A673 (cell line): ENCODE measurements at places on chromosomes 12 and 14. TPM values are rescaled to one million over a fixed set of nuclear protein-coding genes. Genes with fewer than 3 reads are reported as not detected.

DNA sequence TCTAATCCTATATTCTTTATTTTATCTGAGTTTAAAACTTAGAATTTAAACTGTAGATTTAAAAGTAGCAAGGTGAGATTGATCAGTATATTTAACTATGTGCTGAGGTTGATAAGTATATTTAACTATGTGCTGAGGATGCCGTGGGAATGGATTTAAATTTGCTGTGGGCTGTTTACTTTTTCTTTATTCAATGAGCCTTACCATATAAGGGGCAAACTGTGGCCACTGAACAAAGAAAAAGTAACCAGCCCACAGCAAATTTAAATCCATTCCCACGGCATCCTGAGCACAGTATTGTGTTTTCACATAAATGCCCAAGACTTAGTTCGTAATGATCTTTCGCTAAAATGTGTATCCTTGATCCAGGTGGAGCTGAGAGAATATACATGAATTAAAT, 43.1 kb downstream of the PROX2 start:
- no peak overlapping the region for H3K4me3 ChIP-seq
- H3K27ac ChIP-seq = no peak overlapping the region
- H3K27me3 ChIP-seq = no peaks in the 10 kb centered on the region
- no peak for DNase-seq
- H3K36me3 ChIP-seq = peaks cover 38% of the 10 kb centered on the region

DNA sequence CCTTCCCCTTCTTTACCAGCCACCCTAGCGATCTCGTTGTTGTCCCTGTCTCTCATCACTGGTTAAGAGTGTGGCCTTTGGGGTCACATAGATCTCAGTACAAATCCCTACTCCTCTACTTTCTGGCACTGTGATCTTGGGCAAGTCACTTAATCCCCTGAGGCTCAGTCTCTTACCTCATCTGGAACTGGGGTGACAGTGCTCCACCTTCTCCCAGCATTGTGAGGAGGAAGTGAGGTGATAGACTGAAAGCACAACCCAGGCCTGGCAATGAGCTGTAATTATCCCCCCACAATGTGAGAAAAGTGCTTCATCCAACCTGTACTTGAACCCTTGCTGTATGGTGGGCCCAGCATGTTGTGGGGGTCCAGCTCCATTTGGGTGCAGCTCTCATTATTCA, 48.0 kb downstream of the IRAK3 start:
- H3K27me3 ChIP-seq = no peaks in the 10 kb centered on the region
- H3K36me3 ChIP-seq = no peaks in the 10 kb centered on the region
- DNase-seq = no peak
- no peak overlapping the region for H3K27ac ChIP-seq

The CYP27B1 gene
- 4.5 and 4.7 TPM in 2 replicates for total RNA-seq

The DYNC1H1 gene
- total RNA-seq = 794 and 833 TPM in 2 replicates

- H3K36me3 ChIP-seq = no peaks in the 10 kb centered on the region
- H3K27ac ChIP-seq = no peak overlapping the region
- no peak for DNase-seq
- H3K4me1 ChIP-seq = no peaks in the 10 kb centered on the region
- no peaks in the 10 kb centered on the region for H3K27me3 ChIP-seq
- no peak overlapping the region for H3K4me3 ChIP-seq
Observed at GRCh38 chr12:42575717-42576116, 13.8 kb downstream of the PRICKLE1 start.

DNA sequence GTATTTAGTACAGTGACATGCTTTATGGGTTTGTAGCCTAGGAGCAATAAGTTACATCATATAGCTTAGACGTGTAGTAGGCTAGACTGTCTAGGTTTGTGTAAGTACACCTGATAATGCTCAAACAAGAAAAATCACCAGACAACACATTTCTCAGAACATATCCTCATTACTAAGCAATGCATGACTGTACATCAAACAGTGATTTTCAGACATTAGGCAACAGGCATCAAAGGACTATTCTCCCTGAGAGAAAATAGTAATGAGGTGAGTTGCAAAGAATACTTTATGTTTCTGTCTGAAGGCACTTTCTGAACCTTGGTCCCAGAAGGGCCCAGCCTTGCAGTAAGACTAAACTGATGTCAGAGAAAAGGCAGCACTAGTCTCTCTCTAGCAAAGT, 48.4 kb upstream of the SYT10 start:
- no peaks in the 10 kb centered on the region for H3K36me3 ChIP-seq
- H3K27me3 ChIP-seq = no peaks in the 10 kb centered on the region
- H3K27ac ChIP-seq = no peak overlapping the region
- H3K4me3 ChIP-seq = no peak overlapping the region
- no peak for DNase-seq

DNA sequence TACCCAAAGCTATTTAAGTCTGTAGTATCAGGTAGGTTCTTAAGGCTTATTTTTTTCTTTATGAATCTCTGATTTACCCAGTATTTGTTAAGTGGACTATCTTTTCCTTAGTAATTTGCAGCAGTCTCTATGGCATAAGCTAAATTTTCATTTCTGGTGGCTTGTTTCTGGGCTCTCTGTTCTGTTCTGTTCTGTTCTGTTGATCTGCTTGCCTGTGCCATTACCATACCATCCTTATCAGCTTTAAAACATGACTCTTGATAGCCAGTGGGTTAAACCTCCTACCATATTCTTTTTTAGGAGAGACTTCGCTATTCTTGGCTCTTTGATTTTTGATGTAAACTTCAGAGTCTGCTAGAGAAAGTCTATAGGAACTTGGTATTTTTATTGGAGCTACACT, 46.8 kb downstream of the PCNX1 start:
- H3K4me1 ChIP-seq = peaks cover 14% of the 10 kb centered on the region
- H3K36me3 ChIP-seq = peaks cover 29% of the 10 kb centered on the region
- H3K27ac ChIP-seq = no peak overlapping the region
- DNase-seq = no peak
- no peak overlapping the region for H3K4me3 ChIP-seq

The GZMH gene
- total RNA-seq = not detected in 2 replicates

- no peak overlapping the region for H3K4me3 ChIP-seq
- H3K4me1 ChIP-seq = no peaks in the 10 kb centered on the region
- no peak overlapping the region for H3K27ac ChIP-seq
- H3K36me3 ChIP-seq = no peaks in the 10 kb centered on the region
- DNase-seq = no peak
Observed at GRCh38 chr14:75470238-75470797, 42.5 kb downstream of the JDP2 start.

DNA sequence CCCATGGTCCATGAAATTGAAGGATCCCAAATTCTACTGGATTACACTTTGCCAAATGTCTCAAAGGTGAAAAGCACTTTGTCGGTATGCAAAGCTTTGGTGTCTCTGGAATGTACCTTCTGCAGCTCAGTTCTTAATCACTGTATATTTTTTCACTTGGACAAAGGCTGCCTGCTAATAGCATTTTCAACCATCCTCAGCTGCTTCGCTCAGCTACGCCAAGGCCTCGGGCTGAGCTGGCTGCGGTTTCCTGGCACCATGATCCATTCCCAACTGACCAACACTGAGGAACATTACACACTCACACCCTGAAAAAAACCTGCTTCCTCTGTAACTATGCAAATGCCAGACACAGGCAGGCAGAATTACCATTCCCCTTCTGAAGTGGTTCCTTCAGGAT, 335.2 kb downstream of the DPF3 start:
- no peak overlapping the region for H3K27ac ChIP-seq
- peaks cover 4% of the 10 kb centered on the region for H3K27me3 ChIP-seq
- no peak for DNase-seq
- no peak overlapping the region for H3K4me3 ChIP-seq
- no peaks in the 10 kb centered on the region for H3K4me1 ChIP-seq
- H3K36me3 ChIP-seq = no peaks in the 10 kb centered on the region

DNA sequence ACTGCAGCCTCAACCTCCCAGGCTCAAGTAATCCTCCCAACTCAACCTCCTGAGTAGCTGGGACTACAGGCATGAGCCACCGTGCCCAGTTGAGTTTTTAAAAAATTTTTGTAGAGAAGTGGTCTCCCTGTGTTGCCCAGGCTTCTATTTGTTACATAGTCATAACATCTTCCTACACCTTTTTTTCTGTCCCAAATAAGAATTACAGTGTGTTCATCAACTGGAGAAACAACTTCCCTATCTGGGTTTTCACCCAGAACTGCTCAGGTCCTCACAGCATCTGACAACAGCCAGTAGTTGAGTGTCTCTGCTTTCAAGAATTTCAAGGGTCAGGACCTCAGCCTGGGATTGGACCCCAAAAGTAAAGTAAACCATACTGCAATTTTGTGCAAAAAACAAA, 235.2 kb upstream of the AMIGO2 start:
- H3K27me3 ChIP-seq = no peaks in the 10 kb centered on the region
- H3K36me3 ChIP-seq = no peaks in the 10 kb centered on the region
- H3K4me3 ChIP-seq = no peak overlapping the region
- no peak overlapping the region for H3K27ac ChIP-seq
- peaks cover 7% of the 10 kb centered on the region for H3K4me1 ChIP-seq
- no peak for DNase-seq

DNA sequence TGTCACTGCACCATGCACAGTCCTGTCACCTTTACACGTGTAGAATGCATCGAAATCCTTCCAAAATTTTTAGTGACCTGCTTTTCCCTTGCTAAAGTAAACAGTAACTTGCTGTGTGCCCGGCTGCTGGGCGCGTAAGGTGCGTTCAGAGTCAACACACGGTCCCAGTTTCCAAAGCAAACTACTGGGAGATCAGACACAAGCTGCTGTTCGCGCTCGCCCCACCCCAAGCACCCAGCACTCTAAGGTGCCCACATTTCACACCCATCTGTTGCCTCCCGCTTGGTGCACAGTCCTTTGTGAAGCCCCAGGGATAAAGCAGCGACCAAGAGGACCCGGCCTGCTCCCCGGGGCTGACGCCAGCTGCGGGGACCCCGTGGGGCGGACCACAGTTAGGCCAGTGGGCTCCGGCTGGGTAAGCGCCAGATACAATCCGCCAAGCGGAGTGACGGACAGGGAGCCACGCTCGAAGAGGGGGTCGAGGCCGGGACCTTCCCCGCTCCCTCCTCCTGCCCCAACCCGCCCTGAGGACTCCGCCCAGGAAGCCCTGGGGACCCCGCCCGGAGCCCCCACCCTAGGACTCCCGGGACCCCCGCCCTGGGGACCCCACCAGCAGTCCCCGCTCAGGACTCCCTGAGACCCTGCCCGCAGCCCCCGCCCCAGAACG, 633 bp downstream of the STX2 start:
- H3K36me3 ChIP-seq = no peaks in the 10 kb centered on the region
- peaks cover 18% of the 10 kb centered on the region for H3K4me1 ChIP-seq
- peak; percentile 18 for DNase-seq
- H3K27ac ChIP-seq = peak overlapping the region; percentile 73
- H3K4me3 ChIP-seq = peak overlapping the region; percentile 79
- no peaks in the 10 kb centered on the region for H3K27me3 ChIP-seq

The SLC25A47 gene
- not detected in 2 replicates for total RNA-seq

DNA sequence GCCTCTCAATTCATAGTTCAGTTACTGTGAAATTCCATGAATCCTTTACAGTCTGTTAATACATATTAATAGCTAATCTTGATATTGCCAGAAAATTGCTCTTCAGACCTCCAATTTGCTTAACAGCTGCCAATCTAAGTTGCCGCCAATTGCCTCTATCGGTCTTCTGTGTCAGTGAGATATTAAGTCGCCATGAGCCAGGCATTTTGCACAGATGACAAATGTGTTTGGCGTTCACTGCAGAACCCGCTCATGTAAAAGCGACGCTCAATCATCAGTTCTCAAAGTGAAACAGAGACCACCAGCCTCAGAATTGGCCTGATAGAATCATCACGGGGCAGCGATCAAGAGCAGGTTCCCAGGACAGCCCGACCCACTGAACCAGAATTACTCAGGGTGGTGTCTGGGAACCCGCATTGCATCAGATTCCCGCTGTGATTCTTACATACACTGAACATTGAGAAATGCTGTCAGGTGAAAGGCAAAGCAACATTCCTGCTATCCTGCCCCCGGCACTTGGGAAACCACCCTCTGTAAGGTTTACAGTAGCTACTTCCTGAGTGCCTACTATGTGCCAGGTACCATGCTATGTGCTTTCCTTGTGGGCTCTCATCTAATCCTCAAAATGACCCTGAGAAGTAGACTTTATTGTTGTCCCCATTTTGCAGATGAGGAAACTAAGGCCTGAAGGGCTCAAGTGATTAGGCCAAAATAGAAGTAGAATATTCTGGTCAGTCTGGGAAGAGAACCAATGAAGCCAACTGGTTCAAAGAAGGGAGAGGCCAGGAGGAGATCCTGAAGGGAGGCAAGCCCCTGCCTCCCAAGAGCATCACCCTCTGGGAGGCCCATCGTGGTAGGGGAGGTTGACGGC, 216.4 kb downstream of the SLC41A2 start:
- no peaks in the 10 kb centered on the region for H3K27me3 ChIP-seq
- no peaks in the 10 kb centered on the region for H3K36me3 ChIP-seq
- no peak overlapping the region for H3K27ac ChIP-seq
- H3K4me3 ChIP-seq = no peak overlapping the region
- H3K4me1 ChIP-seq = no peaks in the 10 kb centered on the region

GRCh38 chr12:29610473-29611170, 113.1 kb upstream of the OVCH1 start:
- H3K27ac ChIP-seq = no peak overlapping the region
- no peaks in the 10 kb centered on the region for H3K36me3 ChIP-seq
- H3K4me1 ChIP-seq = peaks cover 8% of the 10 kb centered on the region
- peaks cover 17% of the 10 kb centered on the region for H3K27me3 ChIP-seq
- no peak overlapping the region for H3K4me3 ChIP-seq

- no peaks in the 10 kb centered on the region for H3K27me3 ChIP-seq
- no peak overlapping the region for H3K27ac ChIP-seq
- no peaks in the 10 kb centered on the region for H3K36me3 ChIP-seq
- no peak overlapping the region for H3K4me3 ChIP-seq
Observed at GRCh38 chr14:60273956-60274355, 24.9 kb downstream of the PPM1A start.

DNA sequence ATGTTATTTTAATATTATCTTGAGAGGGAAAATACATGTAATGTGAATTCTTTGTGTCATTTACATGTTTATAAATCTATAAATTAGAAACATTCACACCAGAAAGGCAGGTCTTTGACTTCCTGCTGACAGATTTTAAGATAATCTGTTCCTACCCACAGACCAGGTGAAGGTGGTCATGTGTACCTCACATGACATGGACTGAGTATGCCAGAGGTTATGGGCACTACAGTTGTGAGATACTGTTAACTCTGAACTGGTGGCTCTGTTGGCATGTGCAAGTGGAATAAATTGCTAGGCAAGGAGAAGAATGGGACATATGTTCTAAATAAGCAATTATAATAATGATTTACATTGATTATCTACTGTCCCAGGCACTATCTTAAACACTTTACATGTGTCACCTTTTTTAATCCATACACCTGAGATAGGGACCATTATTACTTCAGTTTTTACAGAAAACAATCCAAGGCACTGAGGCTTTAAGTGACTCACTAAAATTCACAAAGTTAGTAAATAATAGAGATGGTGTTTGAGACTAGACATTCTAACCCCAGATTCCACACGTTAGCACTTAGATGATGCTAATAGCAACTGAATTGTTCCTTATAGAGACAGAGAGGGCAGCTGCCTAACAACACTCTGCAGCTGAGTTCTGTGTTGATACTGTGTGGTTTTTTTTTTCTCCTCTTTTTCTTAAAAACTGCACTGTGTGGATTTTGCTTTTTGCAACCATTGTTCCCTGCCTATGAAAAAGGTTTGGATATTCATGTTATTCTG, 23.8 kb downstream of the SLC16A7 start:
- H3K4me1 ChIP-seq = no peaks in the 10 kb centered on the region
- H3K27ac ChIP-seq = no peak overlapping the region
- no peak for DNase-seq
- H3K36me3 ChIP-seq = no peaks in the 10 kb centered on the region
- H3K4me3 ChIP-seq = no peak overlapping the region

- H3K36me3 ChIP-seq = no peaks in the 10 kb centered on the region
- H3K4me3 ChIP-seq = no peak overlapping the region
- peaks cover 53% of the 10 kb centered on the region for H3K27me3 ChIP-seq
Observed at GRCh38 chr14:69979882-69980281, 100.7 kb downstream of the SMOC1 start.
